Stimulated activated CD8-positive, alpha-beta memory T cell treated with anti-CD3 and anti-CD28 coated beads, Interleukin-4, amount 100 ng/mL, for 4 hours (primary cell): ENCODE measurements at places on chromosomes 2 and 18.

DNA sequence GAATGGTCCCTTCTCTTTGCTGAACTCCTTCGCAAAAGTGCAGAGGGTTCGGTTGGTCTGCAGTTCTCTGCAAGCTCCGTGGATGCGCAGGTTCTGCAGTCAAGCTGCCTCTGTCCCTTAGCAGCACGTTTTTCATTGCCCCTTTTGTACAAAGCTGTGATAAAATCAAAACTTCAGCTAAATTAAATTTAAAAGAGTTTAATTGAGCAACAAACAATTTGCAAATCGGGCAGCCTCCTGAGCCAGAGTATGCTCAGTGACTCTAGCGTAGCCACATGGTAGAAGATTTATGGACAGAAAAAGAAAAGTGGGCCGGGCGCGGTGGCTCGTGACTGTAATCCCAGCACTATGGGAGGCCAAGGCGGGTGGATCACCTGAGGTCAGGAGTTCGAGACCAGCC, 18.8 kb downstream of the TSN start:
- DNase-seq: no peak

DNA sequence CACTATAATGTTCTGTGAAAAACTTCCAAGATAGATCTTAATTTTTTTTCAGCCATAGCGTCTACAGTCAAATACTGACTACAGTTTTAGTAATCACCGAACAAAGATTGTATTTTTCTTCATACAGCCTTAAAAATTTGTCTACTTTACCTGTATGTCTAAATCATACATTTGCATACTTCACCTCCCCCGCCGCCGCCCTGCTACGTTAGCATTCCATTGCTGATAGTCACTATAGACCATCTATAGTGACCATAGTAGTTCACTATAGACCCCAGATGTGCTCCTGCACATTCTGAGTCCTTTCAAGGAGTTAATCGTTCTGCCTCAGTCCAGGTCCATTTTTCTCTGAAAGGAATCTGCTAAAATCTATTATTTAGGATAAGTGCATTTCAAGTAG, 325.0 kb downstream of the CCDC178 start:
- no peak for DNase-seq

DNA sequence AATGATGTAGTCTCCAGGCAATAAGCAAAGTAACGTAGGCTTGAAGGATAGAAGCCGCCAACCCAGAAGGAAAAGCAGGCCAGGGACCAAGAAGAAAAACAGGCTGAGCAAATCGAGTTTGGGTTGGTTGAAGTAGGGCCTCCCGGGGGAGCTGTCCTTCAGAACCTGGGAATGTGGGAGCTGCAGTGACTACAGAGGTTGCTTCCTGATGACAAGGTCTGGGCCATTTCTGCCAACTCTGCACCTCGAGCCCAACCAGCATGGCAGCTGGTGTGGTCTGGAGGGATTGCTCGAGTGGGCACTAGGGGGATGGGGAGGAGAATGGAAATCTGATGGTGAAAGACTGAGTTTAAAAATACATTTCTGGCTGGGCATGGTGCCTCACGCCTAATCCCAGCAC, 14.1 kb downstream of the ACMSD start:
- no peak for DNase-seq

GRCh38 chr2:1544478-1545069, 131.3 kb downstream of the TPO start:
- no peak for DNase-seq

DNA sequence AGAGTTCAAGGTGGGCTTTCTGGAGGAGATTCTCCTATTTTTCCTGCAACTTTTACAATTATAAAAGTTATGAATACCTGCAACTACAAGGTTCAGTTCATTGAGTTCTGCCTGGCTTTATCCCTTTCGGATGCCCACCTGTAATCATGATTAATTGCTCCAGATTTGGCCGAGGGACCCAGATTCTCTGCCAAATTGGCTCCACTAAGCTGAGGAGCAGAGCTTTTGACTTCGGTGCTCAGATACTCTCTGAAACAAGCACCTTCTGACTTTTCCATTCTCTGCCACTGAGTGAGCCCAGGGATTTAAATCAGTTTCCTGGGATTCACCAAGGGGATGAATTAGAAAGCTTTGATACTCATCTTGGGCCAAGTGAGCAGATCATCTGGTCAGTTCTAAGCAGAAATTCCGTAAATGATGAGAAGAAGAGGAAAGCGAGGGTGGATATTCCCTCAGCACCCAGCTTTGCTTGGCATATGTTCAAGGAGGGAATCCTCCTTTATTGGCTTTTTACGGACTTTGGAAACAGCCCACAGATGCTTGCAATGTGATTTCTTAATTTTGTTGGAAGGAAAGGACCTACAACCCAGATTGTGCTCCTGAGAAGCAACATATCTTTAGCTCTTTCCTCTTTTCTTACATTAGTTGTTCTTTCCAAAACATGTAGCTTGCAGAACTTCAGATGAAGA, 179.2 kb downstream of the SETBP1 start:
- DNase-seq: no peak

GRCh38 chr2:61157371-61158003, 4.5 kb upstream of the C2orf74 start:
- no peak for DNase-seq

DNA sequence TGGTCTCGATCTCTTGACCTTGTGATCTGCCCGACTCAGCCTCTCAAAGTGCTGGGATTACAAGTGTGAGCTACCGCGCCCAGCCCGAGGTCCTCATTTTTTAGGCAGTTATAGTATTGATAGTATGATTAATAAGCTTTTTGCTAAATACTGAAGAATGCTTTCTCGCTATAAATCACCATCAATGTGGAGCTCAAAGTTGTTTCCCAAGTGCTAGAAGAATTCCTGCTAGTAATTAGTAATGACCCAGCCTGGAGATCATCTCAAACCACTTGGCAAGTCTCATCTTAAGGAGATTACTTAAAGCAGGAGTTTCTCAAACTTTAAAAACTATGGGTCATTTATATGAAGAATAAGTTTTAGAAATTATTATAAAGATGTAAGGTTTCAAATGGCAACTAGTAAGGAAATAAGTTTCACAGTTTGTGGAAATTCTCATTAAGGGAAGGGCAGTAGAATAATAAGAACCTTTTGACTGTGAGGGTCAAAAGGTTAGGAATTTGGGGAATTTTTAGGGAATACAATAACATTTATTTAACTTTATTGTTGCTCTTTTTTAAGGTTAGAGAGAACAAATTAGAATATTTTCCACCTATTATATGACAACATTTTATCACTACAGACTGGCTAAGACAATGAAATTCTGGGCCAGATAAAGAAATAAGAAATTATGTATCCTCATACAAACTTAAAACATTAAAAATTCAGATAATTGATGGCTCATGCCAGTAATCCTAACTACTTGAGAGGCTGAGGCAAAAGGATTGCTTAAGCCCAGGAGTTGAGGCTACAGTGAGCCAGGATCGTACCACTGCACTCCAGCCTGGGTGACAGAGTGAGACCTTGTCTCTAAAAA, 148.6 kb upstream of the MAP3K20 start:
- DNase-seq: no peak

GRCh38 chr2:41027095-41027494, 575.2 kb upstream of the SLC8A1 start:
- no peak for DNase-seq

- no peak for DNase-seq
Measured at GRCh38 chr2:72744049-72744448, 81.8 kb downstream of the EXOC6B start.

GRCh38 chr2:75424936-75425619, 135.7 kb downstream of the EVA1A start:
- DNase-seq: no peak

DNA sequence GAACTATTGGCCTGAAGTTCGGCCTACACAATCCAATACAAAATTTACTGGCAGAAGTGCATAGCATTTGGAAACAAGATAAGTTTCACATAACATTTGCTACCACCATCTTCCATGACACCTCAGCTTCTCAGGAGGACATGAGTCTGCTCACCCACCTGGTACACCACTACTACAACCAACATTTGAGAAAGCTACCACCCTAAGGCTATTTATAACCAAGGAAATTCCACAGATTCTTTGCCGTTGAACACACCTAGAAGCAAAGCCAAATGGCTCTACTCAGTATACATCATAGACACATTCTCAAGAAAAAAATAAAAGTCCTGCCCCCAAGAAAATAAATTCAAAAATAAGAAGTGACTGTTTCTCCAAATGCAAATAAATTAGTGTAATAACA, 145.3 kb downstream of the SPAG16 start:
- no peak for DNase-seq

DNA sequence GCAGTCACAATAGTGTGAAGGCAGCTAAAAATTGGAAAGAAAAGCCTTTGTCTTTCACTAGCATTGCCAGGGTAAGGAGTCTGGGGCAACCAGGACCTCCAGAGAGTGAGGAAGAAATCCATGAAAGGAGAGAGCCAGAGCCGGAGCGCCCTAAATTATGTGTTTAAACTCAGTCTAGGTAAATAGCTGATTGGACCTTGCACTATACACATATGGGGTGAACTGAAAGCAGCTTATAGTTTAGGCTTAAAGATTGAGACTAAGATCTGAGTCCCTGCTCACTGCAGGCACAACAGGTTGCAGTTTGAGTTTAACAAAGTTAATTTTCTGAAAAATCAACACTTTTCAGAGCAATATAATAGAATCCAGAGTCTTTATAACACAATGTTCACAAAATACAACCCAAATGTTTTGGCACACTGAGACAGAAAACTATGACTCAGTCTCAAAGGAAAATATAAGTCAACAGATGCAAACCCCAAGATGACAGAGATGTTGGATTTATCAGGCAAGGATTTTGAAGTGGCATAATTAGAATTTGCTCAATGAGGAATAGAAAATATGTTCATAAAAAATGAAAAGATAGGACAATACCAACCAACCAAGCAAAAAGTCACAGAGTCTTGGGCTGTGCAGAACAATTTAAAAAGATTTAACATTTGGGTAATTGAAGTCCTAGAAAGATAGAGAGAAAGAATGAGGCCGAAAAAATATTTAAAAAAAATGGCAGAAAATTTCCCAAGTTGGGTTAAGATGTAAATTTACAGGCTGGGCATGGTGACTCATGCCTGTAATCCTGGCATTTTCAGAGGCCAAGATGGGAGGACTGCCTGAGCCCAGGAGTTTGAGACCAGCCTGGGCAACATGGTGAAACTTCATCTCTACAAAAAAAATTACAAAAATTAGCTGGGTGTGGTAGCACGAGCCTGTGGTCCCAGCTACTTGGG, 39.6 kb downstream of the DOK1 start:
- no peak for DNase-seq

DNA sequence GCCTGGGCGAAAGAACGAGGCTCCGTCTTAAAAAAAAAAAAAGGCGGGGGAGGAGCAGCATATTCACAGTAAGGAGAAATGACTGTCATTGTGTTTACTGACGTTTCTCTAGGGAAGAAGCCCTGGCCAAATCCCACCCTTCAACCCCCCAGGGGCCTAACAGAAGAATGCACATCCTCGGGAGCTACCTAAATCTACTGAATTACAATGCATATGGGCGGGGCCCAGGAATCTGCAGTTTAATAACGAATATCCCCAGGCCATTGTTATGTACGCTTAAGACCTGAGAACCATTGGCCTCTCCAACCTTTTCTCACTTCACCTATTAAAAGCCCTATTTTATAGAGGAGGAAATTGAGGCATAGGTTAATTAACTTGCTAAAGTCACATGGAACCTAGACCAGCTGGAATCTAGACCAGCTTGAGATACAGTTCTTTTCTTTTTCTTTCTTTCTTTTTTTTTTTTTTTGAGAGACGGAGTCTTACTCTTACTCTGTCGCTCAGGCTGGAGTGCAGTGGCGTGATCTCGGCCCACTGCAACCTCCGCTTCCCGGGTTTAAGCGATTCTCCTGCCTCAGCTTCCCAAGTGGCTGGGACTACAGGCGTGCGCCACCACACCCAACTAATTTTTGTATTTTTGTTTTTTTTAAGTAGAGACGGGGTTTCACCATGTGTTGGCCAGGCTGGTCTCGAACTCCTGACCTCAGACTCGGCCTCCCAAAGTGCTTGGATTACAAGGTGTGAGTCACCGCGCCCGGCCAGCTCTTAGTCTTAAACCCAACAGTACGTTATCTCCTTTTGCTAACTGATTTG, 708 bp upstream of the RIF1 start:
- no peak for DNase-seq

GRCh38 chr2:95030496-95030895, 5.0 kb downstream of the MAL start:
- no peak for DNase-seq

DNA sequence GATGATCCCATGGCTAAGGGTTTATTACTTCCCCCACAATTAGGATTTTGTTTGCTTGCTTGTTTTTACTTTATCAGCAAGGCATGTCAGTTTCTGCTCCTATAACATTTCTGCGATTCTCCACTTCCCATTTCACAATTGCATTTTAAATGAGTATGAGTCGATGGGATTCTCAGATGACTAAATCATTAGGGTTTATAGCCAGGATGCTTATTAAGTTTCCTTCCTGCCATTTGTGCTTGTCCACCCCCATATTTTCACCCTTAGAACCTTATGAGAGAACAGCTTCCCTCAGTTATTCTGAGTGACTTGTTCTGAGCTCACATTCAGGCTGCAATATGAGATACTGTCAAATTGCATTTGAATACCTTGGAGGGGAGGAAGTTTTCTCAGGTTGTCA, 37.9 kb upstream of the C1GALT1C1L start:
- DNase-seq: no peak

- DNase-seq: no peak
Measured at GRCh38 chr2:197293252-197294007, 17.1 kb downstream of the ANKRD44 start.

DNA sequence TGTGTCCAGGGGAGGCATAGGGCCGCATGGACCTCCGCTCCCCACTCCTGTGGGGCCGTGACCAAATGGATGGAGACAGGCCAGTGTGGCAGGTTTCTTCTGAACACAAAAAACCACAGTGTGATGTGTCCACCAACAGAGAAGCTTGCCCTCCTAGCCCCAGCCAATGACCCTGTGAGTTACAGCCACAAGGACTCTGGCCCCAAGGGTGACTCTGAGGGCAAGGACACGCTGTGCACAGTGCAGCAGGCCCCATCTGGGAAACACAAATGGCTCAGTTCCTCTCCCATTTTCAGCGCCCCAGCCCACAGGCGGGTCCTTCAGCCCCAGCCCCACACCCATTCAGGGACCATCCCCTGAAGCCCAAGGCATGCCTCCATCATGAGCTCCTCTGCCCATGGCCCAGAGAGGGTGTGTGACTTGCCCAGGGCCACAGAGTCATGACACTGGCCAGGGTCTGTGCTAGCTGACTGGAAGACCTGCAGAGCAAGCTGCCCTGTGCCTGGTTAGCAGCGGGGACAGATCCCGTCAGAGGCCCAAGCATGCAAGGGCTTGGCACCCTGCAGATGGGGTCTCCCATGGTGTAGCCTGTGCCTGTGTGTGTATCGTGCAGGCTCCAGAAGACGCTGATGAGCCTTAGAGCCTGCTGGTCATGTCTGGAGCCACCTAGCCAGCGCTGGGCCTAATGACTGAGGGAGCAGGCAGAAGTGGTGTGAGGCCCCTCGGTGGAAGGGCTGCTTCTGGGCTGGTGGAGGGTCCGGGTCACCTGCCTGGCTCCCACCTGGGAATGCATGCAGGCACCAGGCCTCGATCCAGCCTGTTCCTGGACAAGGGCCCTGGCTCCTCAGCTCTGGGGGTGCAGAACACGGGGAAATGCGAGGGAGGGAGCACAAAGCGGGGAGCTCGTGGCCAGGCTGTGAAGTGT, 47.7 kb downstream of the HS6ST1 start:
- DNase-seq: no peak

GRCh38 chr2:65357959-65358294, 74.5 kb downstream of the SPRED2 start:
- no peak for DNase-seq
